ENCODE measurements at places on chromosomes 1 and 21.

DNA sequence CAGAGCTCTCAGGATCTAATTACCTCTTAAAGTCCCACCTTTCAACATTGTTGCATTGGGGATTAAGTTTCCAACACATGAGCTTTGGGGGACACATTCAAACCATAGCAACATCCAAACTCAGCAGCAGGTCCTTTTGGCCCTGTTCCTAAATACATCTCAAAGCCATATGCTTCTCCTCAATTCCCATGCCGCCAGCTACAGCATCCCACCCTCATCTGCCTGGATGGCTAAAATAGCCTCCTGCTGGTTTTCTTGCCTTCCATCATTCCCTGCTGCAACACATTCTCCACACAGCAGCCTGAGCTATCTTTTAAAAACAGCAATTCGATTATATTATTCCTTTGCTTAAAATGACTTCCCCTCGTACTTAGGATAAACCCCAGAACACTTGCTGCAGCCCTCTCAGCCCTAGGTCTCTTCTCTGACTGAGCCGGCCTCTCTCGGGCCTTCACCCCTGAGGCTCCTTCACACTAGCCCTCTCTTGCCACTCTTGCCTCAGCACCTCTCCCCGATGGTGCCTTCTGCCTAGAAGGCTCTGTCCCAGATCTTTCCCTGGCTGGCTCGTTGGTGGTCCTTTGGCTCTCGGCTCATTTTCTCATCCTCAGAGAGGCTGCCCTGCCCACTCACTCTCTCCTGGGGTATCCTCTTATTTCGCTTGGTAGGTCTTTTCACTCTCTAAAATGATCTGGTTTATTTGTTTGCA is 16.5 kb downstream of the MYBPH start:
- DNase-seq: no peak

GRCh38 chr1:110085671-110086070 is 15.2 kb upstream of the ALX3 start:
- DNase-seq: no peak

DNA sequence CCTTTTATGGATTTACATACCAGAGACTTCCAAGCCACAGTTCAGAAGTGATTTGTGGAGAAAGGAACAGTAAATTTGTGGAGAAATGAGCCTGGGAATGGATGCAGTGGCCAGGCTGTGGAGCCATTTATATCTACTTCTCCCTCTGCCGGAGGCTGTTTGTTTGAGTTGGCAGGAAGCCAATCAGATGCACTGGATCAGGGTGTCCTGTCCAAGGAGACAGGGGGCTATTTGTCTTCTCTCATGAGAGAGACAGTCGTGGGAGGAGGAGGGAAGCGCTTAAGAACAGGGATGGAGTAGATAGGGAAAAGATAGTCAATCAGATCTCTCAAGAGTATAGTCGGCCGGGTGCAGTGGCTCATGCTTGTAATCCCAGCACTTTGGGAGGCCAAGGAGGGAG is 2.8 kb upstream of the HAPLN2 start:
- DNase-seq: no peak

- DNase-seq: no peak
Measured at GRCh38 chr1:39722495-39722894, 16.2 kb upstream of the PPIE start.

DNA sequence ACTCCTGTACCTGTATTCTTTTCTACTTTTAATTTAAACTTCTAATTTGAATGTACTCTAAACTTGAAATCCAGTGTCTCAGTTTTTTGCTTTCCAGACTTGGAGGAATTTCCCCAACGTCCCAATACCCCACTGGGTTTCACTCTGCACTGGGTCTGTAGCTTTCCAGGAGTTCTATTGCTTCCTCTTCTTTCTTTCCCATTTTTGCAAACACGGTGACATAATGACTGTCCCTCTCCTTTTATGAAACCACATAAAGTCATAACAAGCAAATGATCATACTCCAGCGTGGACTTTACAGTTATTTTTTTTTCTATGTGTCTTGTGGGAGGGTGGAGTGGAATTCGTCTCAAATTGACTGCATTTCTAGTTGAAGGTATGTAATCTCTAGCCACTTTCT is 97.1 kb downstream of the FASLG start:
- no peak for DNase-seq

- no peak for DNase-seq
Measured at GRCh38 chr1:7252411-7253117, 467.3 kb downstream of the CAMTA1 start.

- no peak for DNase-seq
Measured at GRCh38 chr1:33758698-33759097, 105.2 kb upstream of the HMGB4 start.

GRCh38 chr1:234624724-234625117 is 14.7 kb upstream of the IRF2BP2 start:
- no peak for DNase-seq

- DNase-seq: no peak
Measured at GRCh38 chr1:2594001-2594640, 7.5 kb downstream of the PRXL2B start.

DNA sequence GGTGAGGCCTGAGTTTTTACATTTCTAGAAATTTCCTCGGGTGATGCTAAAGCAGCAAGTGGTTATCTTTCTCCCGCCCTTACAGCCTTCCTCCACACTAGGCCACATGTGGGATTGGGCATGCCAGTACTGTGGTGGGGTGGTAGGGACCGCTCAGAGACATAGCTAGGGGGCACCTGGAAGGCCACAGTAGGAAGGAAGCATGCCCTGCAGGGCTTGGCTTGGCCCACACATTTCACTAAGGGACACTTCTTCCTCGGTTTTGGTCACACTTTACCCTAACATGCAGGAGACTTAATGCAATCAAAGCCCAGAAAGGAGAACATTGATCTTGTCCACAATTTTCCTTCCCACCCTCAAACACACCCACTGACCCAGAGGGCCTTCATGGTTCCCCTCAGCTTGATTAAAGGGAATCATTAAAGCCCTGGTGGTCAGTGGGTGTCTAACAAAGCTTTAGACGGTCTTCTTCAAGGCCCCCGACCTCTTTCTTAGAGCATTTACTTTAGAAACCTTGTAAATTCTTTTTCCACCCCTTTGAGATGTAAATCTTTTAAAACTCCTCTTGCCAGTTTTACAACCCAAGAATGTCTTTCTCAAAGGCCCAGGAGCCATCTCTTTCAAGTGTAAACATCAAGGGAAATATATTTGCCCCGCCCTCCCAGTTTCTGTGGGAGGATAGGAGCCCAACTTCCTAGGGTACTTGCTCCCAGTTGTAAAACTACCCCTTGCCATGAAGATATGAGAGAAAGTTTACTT is 246.4 kb upstream of the PTBP2 start:
- no peak for DNase-seq

DNA sequence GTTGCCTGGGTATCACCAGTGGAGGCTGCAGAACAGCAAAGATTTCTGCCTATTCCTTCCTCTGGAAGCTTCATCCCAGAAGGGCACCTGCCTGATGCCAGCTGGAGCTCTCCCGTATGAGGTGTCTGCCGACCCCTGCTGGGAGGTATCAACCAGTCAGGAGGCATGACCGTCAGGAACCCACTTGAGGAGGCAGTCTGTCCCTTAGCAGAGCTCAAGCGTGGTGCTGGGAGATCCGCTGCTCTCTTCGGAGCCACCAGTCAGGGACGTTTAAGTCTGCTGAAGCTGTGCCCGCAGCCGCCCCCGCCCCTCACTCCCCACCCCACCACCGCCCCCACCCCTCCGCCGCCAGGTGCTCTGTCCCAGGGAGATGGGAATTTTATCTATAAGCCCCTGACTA is 23.1 kb upstream of the HFM1 start:
- no peak for DNase-seq

- no peak for DNase-seq
Measured at GRCh38 chr1:94753171-94753972, 66.8 kb upstream of the SLC44A3 start.

DNA sequence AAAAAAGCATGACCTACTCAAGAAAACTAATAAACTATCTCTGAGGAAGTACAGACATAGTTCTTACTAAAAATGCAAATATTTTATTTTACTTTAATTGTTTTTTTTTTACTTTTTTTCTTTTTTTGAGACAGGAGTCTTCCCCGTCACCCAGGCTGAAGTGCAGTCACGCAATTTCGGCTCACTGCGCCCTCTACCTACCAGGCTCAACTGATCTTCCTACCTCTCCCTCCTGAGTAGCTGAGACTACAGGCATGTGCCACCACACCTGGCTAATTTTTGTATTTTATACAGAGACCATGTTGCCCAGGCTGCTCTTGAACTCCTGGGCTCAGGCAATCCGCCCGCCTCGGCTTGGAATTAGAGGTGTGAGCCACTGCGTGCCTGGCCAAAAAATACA is 1263.1 kb downstream of the KCNT2 start:
- DNase-seq: no peak

DNA sequence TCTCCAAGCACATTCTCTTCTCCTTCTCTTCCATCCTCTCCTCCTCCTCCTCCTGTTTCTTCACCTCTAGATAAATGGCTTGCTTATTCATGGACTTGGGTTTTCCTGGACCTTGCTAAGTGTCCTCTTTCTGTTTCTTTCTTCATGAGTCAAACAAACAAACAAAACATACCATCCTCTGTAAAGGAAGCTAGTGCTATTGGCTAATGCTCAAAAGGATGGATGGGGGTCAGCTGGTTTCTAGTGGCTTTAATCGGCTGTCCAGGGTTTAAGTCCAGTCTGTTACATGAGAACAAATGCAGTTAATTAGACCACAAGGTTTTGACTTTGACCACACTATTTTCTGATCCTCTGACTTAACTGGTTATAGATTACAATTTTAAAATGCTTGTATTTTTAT is 83.8 kb upstream of the TSPAN2 start:
- no peak for DNase-seq

DNA sequence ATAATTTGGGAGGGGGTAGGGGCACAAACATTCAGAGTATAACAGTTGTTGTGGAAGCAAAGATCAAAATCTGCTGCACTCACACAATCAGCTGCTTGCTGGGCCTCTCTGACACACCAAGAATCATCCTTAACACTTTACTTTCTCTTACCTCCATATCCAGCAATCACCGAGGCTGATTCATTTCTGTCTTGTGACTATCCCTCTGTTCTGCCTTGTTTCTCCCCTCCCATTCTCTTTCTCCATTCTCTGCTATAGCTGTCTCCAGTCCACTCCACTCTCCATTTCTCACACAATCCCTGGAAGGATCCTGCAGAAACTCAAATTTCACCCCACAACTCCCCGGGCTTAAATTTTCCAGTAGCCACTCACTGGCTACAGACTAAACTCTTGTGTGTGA is 91.8 kb upstream of the NGF start:
- DNase-seq: no peak

- no peak for DNase-seq
Measured at GRCh38 chr1:240090957-240091600, 604 bp upstream of the FMN2 start.

DNA sequence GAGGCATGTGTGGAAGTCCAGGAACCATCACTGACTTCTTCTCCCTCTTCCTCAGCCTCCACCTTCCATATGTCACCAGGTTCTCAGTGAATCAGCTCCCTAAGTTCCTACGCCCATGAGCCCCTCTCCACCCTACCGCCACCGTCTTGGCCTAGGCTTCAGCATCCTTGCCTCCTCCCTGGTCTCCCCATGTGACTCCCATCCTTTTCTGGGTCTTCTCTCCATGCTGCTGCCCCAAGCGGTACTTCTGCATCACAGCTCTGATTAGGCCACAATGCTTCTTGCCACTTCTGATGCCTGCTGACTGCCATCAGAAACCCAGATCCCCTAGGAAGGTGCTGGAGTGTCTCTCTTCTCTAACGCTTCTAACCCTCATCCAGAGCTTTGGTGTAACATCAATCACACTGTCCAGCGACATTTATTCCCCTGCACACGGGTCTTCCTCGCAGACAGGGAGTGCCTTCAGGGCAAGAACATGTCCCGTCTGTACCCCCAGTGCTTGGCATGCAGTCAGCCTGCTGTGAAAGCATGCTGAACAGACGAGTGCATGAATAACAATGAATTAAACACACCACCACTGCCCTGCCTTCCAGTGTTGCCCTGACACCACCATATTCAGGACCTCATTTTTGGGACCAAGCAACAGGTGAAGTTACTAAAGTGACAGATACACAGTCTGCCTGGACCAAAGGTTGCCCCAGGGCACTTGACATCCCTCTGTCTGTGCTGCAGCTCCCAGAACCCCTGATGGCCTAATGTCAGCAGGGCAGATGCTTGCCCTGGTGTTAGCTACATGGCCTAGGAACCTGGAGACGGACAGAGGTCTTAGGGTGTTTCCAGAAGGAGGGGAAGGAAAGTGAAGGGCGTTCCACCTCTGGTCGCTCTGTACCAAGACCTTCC is 158.7 kb upstream of the EDN2 start:
- DNase-seq: no peak

GRCh38 chr1:169367096-169367685 is 406 bp downstream of the NME7 start:
- no peak for DNase-seq

DNA sequence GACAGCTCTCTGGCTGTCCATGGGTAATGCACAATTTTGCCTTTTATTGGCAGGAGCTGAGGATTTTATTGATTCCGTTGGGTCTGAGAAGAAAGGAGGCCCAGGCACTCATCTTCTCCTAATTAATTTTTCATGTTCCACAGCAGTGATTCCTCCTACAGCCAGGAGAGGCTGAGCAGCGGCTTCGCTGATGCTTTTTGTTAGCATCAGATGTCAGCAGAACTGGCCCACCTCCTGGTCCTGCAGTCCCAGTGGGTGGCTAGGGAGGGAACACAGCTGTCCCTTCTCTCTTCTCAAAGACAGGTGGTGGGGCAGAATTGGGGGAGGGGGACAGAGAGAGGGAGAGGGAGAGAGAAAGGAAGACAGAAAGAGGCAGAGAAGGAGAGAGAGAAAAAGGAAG is 5.7 kb downstream of the MT1HL1 start:
- no peak for DNase-seq

DNA sequence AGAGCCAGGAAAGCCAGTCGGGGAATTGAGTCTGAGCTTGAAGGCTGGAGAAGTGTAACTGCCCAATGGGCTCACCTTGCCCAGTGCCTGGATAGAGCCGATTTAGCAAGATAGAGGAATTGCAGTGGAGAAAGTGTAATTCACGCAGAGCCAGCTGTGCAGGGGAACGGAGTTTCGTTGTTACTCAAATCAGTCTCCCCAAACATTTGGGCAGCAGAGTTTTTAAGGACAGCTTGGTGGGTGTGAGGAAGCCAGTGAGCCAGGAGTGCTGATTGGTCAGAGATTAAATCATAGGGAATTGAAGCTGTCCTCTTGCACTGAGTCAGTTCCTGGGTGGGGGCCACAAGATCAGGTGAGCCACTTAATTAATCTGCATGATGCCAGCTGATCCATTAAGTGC is 28.4 kb upstream of the NLRP3 start:
- no peak for DNase-seq

DNA sequence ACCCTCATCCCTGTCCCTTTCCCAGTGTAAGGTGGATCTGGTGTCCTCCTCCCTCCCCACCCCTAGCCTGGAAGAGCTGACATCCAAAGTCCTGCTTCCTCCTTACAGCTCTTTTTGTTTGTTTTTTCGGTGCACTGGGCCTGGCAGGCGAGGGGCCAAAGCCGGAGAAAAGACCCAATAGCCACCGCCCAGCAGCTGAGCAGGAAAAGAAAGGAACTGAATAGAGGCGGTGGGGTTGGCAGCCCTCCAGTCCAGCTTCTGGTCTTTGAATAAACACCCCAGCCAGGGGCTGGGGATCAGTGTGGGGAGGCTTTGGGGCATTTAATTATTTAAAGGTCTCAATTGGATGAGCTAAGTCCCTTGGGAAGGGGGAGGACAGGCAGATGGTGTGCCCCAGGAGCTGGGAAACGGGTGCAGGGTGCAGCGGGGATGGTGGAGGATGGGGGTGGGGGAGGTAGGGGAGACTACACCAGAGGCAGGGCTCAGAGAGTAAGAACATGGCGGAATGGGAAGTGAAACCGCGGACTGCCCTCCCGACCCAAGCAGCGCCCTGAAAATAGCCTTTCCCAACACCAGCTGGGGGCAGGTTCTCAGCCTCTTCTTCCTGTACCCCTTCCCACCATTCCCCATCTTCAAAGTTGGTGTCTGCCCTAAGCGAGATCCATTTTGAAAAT is 20.2 kb downstream of the BTG2 start:
- DNase-seq: peak; percentile 59
